ENCODE measurements at places on chromosomes 1 and 21. TPM values are rescaled to one million over a fixed set of nuclear protein-coding genes. Genes with fewer than 3 reads are reported as not detected.

- DNase-seq: no peak
Observed at GRCh38 chr1:243287652-243288051, 31.8 kb downstream of the SDCCAG8 start.

DNA sequence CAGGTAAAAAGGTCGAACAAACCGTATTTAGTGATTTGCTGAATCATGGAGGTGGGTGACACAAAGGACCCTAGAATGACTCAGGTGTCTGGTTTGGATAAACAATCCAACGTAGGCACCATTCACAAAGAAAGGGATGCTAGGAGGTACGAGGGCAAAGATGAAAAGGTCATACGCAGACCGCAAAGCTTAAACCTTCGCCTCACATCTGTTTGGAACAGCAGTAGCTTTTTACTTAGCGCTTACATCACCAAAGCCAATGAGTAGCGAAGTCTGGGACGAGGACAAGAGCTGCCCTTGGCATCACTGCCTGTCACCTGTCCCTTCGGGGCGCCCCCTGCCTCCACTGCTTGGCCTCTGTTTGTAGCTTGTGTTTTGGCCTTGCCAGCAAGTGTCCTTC, 350.2 kb downstream of the SMYD3 start:
- DNase-seq: no peak

GRCh38 chr1:12496154-12496961, 121.7 kb downstream of the DHRS3 start:
- no peak for DNase-seq

- no peak for DNase-seq
Observed at GRCh38 chr1:210899676-210900075, 234.3 kb downstream of the KCNH1 start.

The CLCNKA gene
- total RNA-seq: 1.1 TPM

The PTPN22 gene
- 1.6 TPM for total RNA-seq

The PGLYRP4 gene
- not detected for total RNA-seq

The TMPRSS15 gene
- total RNA-seq: not detected

Data from sigmoid colon (tissue), 7 donors.